ENCODE measurements at places on chromosomes 3 and 15.

DNA sequence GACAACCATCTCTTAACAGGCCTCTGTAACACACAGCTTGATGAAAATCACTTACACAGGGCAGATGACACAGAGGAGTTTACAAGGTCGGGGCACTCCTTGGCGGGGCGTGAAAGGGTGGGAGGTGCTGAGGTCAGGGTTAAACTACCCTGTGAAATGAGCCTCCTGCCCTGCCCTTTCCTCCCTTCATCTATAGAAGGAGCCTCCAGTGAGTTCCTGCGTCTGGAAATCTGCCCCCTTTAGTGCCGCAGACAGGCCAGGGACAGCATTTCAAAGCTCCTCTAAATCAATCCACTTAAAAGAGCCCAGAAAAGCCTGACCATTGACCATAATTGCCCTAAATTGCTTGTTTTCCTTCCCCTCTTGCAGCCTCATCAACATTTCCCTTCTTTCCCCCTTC lies 1.9 kb downstream of the ROBO1 start:
- DNase-seq, result no peak

DNA sequence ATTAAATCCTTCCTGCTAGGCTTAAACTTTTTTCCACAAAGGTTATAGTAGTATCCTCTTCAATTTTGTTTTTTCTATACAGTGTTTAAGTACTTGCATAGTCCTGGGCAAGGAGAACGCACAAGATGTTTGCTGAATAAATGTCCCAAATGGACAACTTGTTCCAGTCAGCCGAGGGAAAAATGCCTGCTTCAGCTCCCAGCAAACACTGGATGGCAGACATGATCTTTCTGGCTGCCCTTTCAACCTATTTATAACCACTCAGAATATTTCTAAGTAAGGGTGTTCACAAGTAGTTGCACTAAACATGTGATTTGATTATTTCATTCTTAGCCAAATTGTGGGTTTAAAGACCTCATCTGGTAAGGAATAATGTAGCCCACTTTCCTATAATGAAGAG lies 29.8 kb downstream of the GNB4 start:
- no peak for DNase-seq

- no peak for DNase-seq
Measured at GRCh38 chr3:46286947-46287565, 44.8 kb downstream of the CCR3 start.

DNA sequence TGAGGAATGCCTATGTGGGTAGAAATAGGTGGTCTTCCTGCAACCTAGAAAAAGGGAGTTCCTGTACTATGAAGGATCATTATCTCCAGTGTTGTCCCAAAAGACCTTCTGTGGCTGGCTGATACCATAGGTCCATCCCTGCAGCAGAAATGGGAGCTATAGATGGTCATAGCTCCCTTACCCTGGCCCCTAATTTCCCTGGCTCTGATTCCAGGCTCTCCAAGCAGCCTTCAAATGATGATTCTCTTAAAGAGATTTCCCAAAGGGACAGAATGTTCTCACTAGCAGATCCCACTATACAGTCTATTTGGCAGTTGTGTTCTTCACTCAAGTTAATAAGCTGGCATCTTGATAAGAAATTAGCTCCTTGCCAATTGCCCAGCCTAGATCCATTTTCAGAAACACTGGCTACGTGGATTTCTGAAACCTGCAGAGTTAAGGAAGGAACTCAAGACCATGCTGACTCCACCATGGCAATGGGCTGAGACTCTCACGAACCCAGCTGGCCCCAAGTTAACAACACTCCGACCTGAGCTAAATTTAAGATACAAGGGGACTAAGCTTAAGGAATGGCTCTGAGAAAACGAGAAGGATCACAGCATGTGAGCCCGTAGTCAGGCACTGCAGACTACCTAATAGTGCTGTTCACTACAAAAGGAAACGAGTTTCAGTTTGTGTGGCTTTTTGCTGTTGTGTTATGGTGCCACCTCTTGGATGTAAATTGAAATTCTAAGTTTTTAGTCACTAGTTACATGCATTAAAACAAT lies 11.4 kb downstream of the C15orf40 start:
- peak; percentile 3 for DNase-seq

- no peak for DNase-seq
Measured at GRCh38 chr15:52652984-52653383, 26.2 kb downstream of the ATOSA start.

DNA sequence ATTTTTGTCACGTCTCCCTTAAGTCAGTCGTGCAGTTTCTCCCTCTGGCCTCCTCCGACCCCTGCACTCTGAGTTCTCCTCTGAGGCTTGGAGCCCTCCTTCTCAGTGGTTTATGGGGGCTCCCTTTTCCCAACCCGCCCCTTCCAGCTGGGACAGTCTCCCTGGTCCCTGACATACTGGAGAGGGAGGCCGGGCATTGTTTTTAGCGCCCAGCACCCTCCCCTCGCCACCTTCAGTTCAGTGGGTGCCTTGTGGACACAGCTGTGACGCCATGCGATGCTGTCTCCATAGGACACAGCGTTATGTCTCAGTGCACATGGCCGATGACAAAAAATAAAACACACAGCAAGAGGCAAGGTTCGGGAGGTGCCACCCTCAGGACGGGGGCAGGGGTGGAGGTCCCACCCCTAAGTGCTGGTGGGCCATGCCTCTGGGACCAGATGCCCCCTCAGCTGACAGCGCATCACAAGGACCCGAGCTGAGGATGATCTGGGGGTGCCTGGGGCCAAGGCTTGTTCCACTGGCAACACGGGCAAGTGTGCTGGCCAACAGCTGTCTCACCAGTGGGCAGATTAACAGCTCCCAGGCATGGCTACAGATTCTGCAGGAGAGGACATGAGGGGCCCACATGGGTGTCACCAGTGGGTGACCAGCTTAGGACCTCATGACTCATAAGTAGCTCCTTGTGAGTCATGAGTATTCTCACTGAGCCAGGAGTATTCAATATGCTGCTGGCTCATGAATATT lies 81.6 kb downstream of the PLXNA1 start:
- no peak for DNase-seq

DNA sequence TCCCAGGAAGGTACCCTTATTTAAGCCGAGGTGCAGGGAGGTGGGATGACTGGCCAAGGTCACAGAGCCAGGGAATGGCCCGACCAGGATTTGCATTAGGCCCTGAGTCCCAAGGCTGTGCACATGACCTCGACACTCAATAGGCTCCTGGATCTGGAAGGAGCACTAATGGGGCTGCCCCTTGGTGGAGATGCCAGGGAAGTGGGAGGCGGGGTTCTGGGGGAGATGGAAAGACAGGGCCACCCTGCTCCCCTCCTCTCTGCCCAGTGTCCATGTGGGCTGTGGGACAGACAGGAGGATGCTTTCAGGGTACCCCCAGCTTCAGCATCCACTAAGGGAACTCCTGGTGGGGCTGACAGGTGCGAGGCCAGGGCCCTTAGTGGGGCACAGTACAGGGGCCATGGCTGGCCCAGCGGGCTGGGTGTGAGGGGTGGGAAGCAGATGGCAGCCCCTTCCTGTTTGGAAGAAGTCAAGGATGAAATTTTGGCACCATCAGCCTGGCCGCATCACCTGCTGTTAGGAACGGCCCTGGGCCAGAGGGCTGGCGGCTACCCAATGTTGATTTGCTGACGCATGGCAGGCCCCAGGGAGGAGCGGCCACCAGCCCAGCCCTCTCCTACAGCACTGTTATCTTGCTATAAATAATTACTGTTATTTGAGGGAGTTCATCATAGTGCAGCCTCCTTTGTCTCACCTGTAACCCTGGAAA lies 37.3 kb downstream of the ATP2B2 start:
- DNase-seq, result no peak

GRCh38 chr3:113736548-113737089 lies 9.4 kb downstream of the NAA50 start:
- no peak for DNase-seq

DNA sequence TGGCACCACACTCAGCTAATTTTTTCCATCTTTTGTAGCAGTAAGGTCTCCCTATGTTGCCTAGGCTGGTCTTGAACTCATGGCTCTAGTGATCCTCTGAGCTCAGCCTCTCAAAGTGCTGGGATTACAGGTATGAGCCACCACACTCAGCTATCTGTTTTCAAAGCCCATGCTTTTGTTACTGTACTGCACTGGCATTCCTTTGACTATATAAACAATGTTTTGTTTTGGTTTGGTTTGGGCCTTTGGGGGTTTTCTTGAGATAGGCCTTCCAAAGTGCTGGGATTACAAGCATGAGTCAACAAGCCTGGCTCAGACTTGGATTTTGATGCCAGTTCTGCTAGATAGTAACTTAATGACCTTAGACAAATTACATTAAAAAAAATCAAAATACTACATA lies 89.7 kb upstream of the GK5 start:
- DNase-seq, result no peak

- DNase-seq, result no peak
Measured at GRCh38 chr15:92848852-92849598, 51.1 kb upstream of the CHD2 start.

DNA sequence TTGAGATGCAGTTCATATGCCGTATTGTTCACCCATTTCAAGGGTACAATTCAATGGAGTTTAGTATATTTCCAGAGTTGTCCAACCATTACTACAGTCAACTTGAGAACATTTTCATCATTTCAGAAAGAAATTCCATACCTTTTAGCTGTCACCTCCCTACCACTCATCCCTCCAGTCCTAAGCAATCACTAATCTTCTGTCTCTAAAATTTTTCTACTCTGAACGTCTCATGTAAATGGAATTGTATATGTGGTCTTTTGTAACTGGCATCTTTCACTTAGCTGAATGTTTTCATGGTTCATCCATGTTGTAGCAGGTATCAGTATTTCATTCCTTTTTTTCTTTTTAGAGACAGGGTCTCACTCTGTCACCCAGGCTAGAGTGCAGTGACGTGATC lies 51.1 kb downstream of the CMTM7 start:
- DNase-seq, result no peak

- DNase-seq, result no peak
Measured at GRCh38 chr15:90053685-90054466, 48.4 kb downstream of the IDH2 start.

- no peak for DNase-seq
Measured at GRCh38 chr3:132840201-132840700, 118.0 kb upstream of the NPHP3 start.

GRCh38 chr15:78103406-78104118 lies 11.2 kb downstream of the SH2D7 start:
- DNase-seq, result peak; percentile 29

GRCh38 chr15:75725006-75725718 lies 12.5 kb upstream of the CSPG4 start:
- no peak for DNase-seq

GRCh38 chr3:114329823-114330222 lies 36.0 kb downstream of the TIGIT start:
- no peak for DNase-seq

DNA sequence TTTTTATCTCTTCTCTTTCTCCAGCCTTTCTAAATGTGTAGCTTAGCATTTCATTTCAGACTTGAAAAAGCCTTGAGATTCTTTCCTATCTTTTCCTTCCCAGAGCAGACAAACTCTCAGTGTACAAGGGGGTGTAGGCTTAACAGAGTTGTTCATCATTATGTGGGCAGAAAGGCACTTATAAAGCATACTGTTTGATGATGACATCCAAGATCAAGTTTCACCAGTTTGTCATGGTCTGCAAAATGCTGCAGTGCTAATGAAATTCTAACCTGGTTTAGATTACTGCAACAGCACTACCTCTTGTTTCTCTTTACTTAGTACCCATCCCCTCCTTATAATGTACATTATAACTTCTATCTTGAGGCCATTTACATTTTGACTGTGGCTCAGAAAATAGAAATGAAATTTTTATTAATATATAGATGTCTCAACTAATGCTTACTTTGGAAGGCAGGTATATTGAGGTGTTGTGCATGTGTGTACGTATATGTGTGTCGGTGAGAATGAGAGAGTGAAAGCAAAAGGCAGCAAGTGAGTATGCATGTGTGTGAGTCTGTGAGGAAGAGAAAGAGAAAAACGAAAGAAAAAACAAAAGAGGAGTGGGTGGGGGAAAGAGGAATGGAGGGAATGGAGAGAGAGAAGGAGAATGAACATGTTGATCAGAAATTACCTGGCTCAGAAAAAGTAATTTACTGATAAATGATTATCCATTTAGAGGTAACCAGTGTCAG lies 1043.6 kb downstream of the TUSC7 start:
- DNase-seq, result no peak

DNA sequence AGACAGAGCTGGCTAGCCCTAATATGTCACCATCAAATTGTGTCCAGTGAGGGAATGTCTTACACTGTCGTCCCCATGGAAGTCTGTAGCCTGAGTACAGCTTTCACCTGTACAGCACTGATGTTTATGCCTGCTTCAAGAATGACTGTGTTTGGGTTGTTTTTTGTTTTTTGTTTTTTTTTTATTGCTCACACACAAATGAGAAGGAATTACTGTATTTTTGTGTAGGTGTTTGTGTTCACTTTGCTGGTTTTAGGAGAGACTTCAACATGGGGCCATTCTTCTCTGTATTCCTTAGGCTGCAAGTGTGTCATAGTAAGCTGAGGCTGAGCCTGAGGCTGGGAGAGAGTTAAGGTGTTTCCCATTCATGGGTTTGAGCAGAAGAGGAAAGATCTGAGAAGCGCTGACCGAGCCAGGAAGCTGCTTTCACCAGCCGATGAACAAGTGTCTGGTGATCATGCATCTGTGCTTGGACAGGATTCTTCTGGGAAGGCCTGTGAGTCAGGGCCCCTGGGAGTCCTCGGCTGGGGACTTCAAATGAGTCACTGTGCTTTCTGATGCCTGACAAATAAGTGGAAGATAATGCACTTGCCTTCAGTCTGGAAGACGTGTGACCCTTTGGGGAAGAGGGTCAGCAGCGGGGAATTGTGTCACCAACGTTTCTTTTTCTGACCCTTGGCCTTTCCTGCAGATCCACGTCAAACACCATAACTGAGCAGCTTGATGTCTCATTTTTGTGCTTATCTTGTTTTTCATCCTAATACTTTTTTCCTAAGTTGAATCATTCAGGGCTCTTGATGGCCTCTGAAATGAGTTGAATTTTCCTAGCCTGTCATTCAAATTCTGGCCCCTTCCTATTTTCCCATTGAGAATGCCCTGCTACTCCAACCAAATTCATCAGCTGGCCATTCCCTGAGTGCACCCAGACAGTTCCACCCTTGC lies 36.7 kb upstream of the ZBTB38 start:
- DNase-seq, result no peak

DNA sequence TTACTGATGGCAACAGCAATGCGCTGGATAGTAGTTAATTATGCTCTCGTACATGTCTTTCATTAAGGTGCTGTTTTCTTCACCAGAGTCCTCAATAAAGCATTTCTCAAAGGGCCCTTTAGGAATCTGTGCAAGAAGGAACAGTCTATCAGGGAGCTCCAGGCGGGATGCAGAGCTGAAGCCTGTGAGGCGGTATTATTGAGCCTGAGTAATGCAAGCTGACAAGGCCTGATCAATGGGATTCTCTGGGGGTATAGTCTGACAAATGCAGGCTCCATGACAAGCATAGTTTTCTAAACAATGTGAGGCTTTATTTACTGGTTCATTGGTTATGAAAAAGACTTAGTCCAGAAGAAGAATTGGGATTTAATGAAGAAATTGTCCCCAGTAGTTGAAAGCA lies 530.9 kb upstream of the CBLB start:
- no peak for DNase-seq

- no peak for DNase-seq
Measured at GRCh38 chr3:135918600-135918999, 46.9 kb upstream of the PPP2R3A start.

GRCh38 chr3:38038447-38038911 lies 529 bp upstream of the DLEC1 start:
- no peak for DNase-seq

- no peak for DNase-seq
Measured at GRCh38 chr15:93070132-93070531, 18.9 kb downstream of the RGMA start.

- no peak for DNase-seq
Measured at GRCh38 chr3:171829841-171830517, 13.2 kb upstream of the TMEM212 start.
